Stimulated activated CD4-positive, alpha-beta T cell treated with anti-CD3 and anti-CD28 coated beads, Interleukin-4, amount 100 ng/mL, for 4 hours (primary cell): ENCODE measurements at places on chromosomes 4 and X.

GRCh38 chr4:7813674-7814073 lies 126.0 kb downstream of the AFAP1 start:
- no peak for DNase-seq

DNA sequence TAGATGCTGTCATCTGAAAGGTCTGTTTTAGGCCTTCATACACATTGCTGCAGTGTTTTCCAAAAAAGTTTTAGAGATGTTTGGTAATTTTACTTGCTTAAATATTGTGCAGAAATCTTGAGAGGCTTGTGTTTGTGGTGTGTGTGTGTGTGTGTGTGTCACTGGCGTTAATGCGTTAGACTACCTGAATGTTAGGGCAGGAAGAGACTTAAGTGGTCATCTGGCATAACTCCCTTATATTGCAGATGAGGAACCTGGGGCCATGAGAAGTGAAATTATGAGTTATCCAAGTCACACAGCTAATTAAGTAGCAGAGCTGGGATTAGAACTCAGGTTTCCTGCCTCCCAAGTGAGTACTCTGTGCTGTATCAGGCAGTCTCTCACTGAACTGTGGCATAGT lies 1.4 kb downstream of the LSM6 start:
- DNase-seq = no peak

GRCh38 chr4:140116442-140117104 lies 37.4 kb downstream of the MAML3 start:
- DNase-seq = no peak

DNA sequence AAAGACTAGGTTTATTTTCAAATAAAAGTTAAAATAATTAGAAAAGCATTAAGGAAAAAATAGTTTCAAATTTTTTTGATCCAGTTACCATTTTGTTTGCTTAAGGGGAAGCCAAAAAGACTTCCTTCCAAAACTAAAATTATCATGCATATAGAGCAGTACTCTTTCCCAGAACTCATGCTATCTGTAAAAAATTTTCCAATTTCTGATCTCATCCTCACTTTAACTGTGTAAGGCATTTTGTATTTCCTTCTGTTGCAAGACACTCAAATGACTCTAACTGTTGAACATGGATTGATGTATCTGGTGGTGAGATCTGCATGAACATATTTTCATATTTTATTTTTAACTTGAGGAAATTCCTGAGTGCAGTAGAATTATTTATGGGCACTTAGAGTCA lies 150.1 kb downstream of the ADAM29 start:
- no peak for DNase-seq

DNA sequence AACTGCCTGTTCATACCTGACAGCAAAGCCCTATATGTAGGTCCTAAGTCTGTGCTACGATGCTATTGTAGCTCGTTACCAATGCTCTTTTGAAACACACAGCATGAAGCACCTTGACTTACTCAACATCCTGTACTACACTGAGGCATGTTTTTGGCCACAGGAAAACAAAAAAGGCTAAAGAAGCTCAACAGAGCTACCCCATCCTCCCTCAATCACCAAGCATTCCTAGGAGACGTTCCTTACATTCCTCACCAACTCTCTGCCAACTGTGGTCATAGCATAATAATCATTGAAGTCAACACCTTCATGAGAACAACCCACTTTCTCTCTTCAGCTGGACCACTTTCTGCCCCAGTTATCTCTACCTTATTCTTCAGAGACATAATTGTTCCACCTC lies 73.7 kb upstream of the SLC25A43 start:
- no peak for DNase-seq

DNA sequence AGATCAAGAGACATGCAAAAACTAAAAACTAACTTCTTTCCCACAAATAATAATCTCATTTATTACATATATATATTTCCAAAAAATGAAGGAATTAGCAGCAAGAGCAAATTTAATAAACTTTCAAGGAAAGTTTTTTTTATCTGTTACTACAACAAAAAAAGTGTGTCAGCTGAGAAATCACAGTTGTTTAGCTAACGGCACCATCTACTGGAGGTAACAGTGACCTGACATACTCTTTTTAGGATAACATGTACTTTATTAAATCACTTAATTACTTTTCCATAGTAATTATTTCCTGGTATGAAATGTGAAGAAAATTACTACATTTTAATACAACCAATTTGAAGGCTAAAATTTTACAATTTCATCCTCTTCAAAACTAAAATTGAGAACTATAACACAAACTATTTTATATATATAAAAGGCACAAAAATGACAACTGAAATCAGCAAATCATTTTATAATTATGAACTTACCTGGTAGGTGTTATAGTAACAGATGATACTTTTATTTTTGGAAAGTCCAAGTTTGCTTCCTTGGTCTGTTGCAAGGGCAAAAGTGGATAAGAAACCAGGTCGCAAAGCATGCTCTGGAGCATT lies 9.1 kb downstream of the LAMTOR3 start:
- DNase-seq = no peak

DNA sequence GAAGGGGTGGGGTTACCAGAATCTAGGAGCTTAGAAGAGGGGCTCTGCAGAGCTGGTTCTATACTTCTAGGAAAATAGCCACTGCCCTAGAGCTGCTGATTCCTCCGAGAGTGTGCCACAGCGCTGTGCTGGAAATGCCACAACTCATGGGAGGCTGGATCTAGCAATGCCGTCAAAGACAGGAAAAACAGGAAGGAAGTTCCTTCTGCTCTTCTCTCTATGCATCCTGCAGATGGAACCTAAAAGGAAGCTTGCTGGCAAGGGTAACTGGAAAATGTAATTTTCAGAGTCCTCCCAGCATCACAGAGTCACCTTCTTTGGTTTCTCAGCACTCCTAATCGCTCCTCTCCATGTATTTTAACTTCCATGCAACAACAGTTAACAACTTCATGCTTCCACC lies 121.2 kb upstream of the TLL1 start:
- DNase-seq = no peak

DNA sequence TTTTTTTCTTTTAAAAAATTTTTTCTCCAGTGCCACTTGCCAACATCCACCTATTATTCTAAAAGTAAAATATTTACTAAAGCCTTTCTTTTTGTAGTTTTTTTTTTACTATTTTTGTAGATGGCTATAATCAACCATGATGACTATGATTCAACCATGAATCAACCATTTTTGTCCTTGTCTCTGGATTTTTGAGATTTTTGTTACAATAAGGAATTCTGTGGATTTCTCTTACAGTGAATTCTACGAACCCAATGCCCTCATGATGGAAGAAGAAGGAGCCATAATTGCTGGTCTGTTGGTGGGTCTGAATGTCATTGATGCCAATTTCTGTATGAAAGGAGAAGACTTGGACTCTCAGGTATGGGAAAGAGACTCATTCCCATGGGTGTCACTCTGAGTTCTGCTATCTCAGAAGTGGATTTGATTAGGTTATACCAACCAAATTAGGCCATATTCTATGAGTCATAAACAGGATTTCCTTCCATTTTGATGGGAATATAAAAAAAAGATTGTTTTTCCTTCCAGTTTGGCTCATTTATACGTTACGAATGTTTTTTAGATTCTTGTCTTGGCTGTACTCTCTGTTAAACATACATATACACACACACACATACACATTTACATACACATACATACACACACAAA lies 46.7 kb downstream of the RUFY3 start:
- DNase-seq = no peak

GRCh38 chr4:102168580-102168979 lies 176.7 kb downstream of the SLC39A8 start:
- no peak for DNase-seq

- DNase-seq = no peak
Measured at GRCh38 chrX:118536687-118537461, 41.3 kb downstream of the DOCK11 start.

DNA sequence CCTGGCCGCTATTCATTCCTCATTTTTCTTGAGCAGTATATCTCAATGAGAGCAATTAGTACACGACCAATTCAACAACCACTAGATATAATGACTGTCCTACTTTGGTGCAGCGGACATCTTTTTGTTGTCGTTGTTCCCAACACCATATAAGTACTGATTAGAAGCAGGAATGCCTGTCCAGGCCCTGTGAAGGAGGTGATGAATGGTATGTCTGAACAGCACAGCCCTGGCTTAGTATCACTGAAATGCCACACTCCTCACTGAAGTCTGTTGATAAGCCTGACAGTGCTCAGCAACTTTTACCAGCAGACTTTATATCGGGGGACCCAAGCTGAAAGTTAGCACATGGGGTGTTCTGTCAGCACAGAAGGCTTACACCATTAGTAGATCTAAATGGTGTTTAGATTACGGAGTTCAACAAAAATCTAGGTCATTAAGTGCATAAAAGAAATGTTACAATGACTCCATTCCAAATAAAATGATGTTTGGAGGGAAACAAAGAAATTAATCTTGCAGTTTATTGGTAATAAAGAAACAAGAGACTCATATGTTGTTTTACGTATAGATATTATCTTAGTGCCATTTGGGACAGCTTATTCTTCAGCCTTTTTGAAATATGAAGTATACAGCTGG lies 228.3 kb upstream of the TTC29 start:
- no peak for DNase-seq

DNA sequence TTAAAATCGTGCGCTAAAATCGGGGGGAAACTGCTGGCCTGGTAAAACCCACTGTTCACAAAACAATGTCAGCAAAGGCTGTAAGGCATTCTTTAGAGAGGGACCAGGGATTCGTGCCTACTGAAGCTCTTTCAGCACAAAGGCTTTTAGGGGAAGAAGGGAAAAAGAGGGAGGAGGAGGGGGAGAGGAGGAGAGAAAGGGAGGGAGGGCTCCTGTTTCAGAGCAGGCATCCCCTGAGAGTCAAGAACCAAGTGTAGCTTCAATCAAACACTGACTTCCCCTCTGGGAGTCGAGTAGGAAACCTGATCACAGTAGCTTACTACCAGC lies 9.5 kb downstream of the BCOR start:
- no peak for DNase-seq
